ENCODE measurements at places on chromosomes 12 and 14.

- no peak for DNase-seq
Observed at GRCh38 chr12:92581604-92582003, 121.2 kb upstream of the PLEKHG7 start.

- no peak for DNase-seq
Observed at GRCh38 chr12:59938190-59938962, 342.5 kb downstream of the SLC16A7 start.

- no peak for DNase-seq
Observed at GRCh38 chr14:54742492-54743350, 159.9 kb downstream of the GCH1 start.

- DNase-seq: no peak
Observed at GRCh38 chr14:54356172-54356571, 40.6 kb upstream of the CDKN3 start.

GRCh38 chr14:93970965-93971634, 5.3 kb downstream of the ASB2 start:
- DNase-seq: peak; percentile 68

DNA sequence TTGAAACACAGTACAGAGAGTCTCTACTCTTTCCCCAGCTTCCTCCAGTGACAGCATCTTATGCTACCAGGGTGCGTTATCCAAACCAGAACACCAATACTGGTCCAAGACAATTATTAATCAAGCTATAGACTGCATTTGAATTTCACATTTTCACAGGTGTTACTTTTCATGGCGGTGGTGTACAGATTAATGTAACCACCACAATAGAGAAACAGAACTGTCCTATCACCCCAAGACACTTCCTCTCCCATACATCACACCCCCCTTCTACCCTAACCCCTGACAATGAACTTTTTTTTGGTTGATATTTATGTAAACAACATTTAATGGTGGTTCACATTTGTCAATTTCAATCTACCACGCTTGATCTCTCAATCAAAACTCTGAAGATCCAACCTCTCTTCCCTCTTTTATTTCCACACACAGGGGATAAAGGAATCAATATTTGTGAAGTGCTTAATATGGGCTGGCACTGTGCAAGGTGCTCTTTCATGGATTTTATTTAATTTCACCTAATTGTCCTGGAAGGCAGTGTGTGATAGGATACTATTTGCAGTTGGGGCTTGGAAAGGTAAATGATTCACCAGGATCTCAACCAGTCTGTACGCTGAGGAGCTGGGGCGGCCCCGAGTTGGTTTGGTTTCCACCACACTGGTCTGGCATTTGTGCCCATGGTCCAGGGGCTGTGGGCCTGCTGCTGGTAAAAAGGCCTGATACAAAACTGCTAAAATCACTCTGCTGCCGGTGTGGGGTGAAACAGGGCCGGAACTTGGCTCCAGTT, 54.6 kb upstream of the DICER1 start:
- no peak for DNase-seq

DNA sequence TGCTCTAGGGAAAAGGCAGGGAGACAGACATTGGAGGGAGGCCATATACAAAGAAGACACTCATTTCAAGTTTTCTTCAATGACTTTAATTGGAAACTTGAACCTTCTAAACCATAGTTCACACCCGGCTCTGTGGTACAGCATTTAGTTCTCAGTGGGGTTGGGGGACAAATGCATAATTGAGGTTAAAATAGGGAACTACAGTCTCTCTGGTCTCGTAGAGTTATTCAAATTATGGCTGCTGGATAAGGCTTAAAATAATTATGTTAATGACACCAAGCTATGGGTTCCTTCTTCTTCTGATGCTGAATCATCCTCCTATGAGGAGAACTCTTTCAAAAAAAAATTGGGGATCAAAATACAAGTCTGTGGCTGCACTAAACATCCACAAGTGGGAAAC, 3.8 kb upstream of the RPAP3 start:
- DNase-seq: no peak

- DNase-seq: no peak
Observed at GRCh38 chr14:105221598-105222178, 26.6 kb upstream of the BTBD6 start.

- no peak for DNase-seq
Observed at GRCh38 chr12:8156845-8157244, at the start of gene ZNF705A. Gene ZNF705A (plus strand): TSS chr12:8157015. CDS start chr12:8172626, 15,611 bp downstream.

GRCh38 chr12:6697584-6698351, 2.8 kb downstream of the PIANP start:
- DNase-seq: peak; percentile 8

- no peak for DNase-seq
Observed at GRCh38 chr14:32473464-32473855, 144.4 kb downstream of the AKAP6 start.

DNA sequence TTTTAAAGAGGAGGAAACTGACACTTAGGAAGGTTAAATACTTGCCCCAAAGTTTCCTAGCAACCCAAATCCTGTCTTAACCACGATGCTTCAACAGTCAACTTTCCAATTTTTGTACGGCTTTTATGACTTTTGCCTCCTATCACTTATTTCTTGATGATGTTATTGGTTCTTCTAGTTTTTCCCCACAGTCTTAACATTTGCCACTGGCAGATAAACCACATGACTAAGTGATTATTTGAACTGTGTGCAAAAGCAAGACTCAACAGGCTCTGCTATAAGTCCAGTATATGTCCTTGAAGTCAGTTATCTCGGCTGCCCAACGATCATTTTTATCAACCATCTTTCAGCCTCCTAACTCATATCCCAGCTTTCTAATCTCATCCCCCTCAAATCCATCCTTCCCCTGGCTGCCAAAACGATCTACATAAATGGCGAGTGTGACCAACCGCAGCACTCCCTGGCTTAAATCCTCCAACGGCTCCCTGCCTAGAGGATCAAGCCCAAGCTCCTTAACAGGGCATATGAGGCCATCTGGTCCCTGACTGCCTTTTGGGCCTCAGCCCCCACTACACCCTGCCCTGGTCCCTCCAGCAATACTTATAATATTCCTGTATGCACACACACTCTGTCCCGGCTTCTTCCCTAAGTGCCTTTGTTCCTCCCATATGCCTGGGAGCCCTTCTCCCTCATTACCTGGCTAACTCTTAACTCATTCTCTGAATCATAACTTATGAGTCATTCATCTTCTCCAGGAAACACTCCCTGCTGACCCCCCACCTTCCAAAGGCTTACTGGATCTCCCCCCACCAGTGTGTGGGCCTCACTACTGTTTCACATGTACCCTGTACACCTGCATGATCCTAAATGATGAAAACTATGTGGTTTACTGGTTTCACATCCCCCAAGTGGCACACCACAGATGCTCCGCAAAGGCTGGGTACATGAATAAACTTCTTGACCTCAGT, 8.8 kb downstream of the VPS37B start:
- DNase-seq: no peak

GRCh38 chr14:65169351-65169750, 67.0 kb upstream of the MAX start:
- DNase-seq: no peak

DNA sequence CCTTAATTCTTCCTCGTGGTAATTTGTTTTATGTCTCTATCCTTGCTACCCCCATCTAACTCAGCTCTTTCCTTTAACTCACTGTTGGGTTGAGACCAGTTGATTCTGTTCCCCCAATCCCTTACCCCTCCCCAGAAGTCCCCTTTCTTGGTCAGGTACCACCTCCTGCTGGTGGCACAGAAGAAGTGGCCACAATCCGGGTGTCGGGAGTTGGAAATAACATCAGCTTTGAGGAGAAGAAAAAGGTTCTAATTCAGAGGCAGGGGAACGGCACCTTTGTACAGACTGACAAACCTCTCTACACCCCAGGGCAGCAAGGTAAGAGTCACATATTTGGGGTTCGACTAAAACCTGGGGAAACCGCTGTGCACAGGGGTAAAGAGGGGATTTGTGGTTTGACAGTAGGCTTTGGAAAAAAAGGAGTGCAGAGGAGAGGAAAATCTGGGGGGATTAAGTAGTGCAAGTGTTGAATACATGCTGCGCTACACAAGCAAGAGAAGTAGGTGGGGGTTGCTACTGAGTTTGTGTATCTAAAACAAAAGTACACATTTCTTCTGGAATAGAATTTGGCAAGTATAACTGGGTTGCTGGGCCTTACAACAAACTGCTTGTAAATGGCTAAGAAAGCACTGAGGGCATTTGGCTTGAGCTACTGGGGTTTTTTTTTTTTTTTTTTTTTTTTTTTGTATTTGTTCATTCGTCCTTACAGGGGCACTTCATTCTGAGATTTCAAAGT, 1.3 kb downstream of the A2ML1 start:
- no peak for DNase-seq

DNA sequence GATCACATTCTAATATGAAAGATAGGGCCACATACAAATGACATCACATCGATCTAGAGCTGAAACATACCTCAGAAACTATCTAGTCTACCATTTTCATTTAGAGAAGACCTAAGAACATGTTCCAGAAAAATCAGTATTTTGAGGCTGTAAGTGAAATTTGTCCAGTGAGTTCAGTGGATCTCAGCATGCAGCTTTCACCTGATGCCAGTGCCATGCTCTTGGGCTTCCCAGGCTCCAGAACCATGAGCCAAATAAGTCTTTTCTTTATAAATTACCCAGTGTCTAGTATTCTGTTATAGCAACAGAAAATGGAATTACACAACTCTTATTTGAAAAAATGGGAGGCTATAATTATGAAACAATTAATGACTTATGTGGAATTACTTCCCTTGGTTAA, 9.0 kb downstream of the CHPT1 start:
- DNase-seq: no peak

DNA sequence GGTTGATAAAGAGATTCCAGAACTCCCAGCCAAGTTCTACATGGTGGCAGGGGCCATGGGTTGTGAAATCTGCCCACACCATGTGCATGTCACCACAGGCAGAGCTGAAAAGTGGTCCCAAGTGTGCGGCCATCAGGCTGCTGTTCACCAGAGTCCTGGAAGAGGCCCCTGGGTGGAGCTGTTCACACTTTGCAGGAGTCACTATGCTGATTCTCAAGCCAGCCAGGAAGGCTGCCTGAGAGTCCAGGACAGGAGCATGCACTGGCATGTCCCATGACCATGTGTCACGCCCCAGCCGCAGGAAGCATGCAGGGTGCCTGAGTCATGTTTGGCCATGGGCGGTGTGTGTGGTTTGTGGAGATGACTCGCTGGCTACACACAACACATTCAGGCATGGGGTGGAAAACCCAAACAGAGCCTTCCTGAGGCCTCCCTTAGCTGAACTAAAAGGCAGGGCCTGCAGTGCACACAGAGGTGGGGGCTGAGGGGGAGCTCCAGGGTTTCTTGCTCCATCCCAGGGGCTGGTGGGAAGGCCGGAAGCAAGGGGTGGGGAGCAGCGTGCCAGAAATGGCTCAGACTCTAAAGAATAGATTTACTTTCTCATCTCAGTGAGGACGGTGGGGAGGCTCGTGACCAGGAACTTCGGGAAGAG, 19.4 kb downstream of the ABCB9 start:
- DNase-seq: peak; percentile 80
